Upper lobe of left lung (tissue), 6 donors: ENCODE measurements at places on chromosomes 12 and 14.
A peak's percentile ranks its signal among the peaks of the same experiment; 100 is the strongest.

DNA sequence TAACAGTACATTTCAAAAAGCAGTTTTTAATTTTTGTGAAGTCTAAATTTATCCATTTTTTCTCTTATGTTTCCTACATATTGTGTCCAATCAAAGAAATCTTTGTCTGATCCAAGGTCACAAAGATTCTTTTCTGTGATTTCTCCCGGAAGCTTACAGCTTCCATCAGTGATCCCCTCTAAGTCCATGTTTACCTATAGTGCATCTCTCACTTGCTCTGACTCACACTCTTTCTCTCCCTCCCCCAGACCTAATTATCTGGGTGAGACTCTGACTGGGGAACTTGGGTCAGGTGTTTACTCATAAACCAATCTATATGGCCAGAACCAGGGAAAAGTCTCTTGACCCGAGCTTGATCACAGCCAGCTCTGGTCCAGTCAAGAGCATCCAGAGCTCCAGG is 224.4 kb downstream of the SPTSSA start:
- no peak for DNase-seq

- no peak for DNase-seq
Observed at GRCh38 chr12:26162905-26163304, 32.5 kb upstream of the SSPN start.

- DNase-seq = no peak
Observed at GRCh38 chr14:99748529-99748928, 44.7 kb upstream of the EML1 start.

GRCh38 chr12:23831739-23832138 is 117.7 kb downstream of the SOX5 start:
- no peak for DNase-seq

GRCh38 chr14:74875941-74876913 is at the start of gene PROX2:
Gene PROX2 (minus strand): TSS chr14:74876145. CDS start chr14:74863834, 12,311 bp downstream.
- peak; percentile 57 for DNase-seq

DNA sequence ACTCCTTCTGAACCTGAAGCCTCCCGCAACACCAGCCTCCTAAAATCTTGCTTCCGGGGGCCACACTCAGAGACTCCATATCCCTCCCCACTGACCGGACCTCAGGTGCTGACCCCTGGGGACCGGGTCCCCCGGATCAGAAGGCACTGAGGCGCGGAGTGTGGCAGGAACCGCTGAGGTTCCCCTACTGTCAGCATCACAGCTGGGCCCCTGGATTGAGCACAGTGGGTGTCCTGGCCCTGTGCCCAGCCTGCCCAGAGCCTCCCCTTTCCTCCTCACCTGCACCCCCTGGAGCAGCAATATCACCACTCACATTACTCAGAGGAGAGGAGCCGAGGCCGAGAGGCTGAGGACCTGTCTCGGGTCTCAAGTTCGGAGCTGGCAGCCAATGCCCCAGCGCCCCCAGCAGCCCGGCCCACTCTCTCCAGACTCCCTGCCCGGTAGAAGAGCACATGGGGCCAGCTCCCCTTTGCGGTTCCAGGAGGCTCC is 101.2 kb upstream of the EIF5 start:
- no peak for DNase-seq

DNA sequence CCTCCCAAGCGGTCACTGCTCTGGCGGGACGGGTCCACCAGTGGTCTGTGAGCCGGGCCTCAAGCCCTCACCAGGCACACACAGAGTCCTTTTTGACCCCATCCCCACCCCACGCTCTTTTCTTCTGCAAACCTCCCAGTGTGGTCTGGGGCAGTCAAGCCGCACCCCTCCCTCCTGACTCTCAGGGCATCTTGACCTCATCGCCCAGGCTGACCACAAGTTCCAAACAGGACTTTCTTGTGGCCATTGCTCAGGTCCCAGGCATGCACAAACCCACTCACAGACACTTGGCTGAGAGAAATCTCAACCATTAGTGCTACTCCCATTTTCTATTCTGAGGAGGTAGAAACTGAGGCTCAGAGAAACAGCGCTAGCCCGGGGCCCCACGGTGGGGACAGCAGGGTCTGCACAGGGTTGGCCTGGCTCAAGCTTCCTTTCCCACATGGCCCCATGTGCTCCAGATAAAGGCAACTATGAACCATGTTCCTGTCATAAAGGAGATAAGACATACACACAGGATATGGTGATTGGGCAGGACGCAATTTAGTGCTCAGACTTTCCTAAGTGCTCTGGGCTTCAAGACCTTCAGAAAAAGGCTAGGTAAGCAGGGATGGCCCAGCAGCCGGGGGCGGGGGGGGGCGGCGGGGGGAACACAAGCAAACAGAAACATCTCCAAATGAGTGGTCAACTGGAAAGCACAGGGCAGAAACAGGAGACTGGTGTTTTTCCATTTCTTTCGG is 69.6 kb downstream of the ITPK1 start:
- DNase-seq = no peak

DNA sequence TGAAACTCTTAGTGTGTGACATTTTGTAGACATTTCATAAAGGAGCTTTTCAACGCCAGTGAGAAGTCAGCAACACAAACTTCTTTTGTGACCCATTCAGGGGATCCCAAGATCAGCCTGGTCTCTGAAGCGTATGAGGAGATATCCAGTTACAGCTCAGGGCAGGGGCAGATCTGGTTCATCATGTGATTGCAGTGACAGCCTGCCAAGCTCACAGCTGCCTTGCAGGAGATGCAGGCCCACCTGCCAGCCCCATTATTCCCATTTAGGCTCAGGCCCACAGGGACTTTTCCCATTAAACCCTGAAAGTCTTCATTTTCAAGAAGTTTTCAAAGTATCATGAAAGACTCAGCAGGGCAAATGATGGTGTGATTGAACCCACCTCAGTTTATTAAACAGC is 38.3 kb downstream of the SRGAP1 start:
- no peak for DNase-seq
